Stimulated activated CD4-positive, alpha-beta T cell treated with anti-CD3 and anti-CD28 coated beads, Interleukin-15, amount 100 ng/mL, for 24 hours (primary cell): ENCODE measurements at places on chromosomes 5 and 9.

GRCh38 chr5:158739951-158740757 lies 359.6 kb downstream of the EBF1 start:
- DNase-seq, result no peak

GRCh38 chr5:103889500-103890209 lies 327.1 kb upstream of the NUDT12 start:
- no peak for DNase-seq

DNA sequence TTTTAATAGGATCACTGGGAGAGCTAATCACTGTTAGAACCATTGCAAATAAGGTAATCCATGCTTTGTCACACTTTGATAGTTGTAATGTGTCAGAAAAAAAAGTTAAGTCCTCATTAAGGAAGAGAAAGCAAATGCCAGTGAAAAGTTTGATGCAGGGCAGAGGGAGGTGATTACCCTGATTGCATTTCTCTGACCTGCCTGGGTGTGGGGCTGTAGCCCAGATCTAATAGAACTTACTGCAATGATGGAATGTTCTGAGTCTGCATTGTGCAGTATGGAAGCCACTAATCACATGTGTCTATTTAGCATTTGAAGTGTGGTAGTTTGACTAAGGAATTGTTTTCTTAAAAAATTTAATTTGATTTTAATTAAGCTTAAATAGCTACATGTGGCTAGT lies 202.7 kb downstream of the ATP10B start:
- DNase-seq, result no peak

- no peak for DNase-seq
These were observed 5.8 kb downstream of the C5orf58 start for GRCh38 chr5:170238456-170239196.

DNA sequence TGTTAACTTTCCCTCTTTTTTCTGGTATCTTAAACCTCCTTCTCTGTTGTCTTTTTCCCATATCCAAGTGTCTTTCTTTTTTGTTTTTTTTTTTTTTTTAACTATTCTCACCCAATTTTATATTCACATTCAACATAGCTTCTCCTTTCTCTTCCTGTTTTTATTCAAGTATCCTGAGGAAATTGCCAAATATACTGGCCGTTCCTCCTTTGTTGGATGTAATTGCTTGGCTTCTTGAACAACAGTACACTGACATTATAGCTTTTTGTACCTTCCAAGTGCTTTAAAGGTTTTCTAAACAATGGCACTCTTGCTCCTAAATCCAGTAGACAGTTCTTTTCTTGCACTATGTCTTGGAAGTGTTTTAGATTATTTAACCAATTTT lies 1146.8 kb downstream of the MAT2B start:
- DNase-seq, result no peak

DNA sequence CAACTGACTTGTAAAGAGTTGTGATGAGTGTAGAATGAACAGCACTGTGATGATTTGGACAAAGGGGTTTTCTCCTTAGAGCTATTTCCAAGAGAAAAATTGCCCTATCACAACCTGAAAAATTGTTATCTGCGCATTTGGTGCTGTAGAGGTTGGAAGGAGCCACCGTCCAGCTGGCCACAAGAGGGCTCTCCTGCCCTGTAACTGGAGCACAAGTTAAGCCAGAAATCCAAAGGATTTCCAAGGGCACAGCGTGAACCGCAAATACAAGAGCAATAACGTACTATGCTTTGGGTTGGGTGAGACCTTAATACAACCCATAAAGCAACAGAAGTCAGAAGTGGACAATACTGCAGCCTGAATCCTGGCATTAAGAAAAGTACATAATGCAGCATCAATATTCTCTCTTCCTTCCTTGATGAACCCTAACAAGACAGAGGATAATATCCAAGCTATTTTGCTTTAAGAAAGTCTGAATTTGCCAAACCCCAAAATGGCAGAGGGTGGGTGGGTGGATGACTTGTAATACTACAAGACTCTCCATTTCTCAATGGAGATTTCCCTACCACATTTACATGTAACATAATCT lies 56.8 kb upstream of the SMIM32 start:
- peak; percentile 26 for DNase-seq

DNA sequence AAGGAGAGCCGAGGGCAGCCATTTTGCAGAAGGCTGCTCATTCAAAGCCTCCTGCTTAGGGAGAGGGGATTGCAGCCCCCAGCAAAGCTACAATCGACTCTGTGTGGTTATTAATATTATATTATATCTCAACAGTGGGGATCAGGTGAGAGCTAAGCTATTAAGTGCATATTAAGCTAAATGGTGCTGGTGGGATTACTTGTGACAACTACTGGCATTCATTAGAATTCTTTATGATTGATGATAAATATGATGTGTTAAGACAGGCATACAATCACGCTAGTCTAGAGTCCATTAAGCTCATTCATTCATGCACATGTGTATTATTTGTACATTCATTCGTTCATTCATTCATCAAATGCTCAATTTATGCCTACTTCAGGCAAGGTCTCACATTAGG lies 23.0 kb downstream of the COL15A1 start:
- DNase-seq, result no peak

GRCh38 chr9:125963932-125964331 lies 216.8 kb downstream of the PBX3 start:
- no peak for DNase-seq

GRCh38 chr5:67746103-67746502 lies 469.5 kb upstream of the PIK3R1 start:
- DNase-seq, result no peak

GRCh38 chr5:168085261-168086031 lies 206.0 kb upstream of the WWC1 start:
- DNase-seq, result no peak

- no peak for DNase-seq
These were observed 254.8 kb upstream of the PPP1R2B start for GRCh38 chr5:156595132-156595787.

GRCh38 chr5:78795757-78796156 lies 147.2 kb upstream of the LHFPL2 start:
- no peak for DNase-seq

DNA sequence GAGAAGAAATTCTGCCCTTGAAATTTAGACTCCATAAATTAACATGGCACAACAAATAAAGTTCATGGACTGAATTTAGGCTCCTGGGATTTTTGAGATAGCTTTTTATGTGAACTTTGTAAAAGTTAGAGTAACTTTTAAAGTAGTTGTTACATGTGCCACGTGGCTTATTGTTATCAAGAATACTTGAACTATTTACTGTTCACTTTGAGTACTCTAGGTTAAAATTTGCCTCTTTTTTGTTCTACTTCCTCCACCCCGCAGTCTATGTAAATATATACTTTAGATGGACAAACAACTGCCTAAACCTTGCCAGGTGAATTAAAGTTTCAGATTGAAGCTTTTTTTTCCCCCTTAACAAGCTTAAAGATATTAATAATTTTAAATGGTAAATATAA lies 457.9 kb downstream of the RAB3C start:
- no peak for DNase-seq

GRCh38 chr9:21761309-21761901 lies 41.0 kb upstream of the MTAP start:
- peak; percentile 45 for DNase-seq
